Cardiac muscle cell (in vitro differentiated cells and primary cell): ENCODE measurements at places on chromosomes 7 and 10. TPM values are rescaled to one million over a fixed set of nuclear protein-coding genes. Genes with fewer than 3 reads are reported as not detected.

- no peak for DNase-seq
These were observed 109.2 kb downstream of the PIP4K2A start for GRCh38 chr10:22605168-22605567.

GRCh38 chr7:137731436-137731835 is 115.3 kb downstream of the DGKI start:
- DNase-seq: no peak

OR9A2 gene
- polyA plus RNA-seq: not detected in 2 replicates

GRCh38 chr10:34547291-34547690 is 267.8 kb downstream of the PARD3 start:
- DNase-seq: no peak

ORC5 gene
- polyA plus RNA-seq: 13.5 and 20.4 TPM in 2 replicates

DNA sequence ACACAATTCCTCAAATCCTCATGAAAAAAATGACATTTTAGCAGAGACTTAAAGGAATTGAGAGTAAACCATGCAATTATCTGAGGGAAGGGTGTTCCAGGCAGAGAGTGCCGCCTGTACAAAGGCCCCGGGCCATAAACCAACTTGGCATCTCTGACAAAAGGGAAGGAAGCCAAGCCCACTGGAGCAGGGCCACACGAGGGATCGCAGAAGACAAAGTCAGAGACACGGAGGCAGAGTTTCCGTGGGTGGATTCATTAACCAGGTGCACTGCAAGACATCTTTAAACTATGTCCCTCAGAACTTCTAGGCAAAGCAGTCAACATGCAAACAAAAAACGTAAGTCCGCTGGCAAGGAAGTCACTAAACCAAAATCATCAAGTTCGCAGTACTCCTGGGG is 92.0 kb downstream of the SFMBT2 start:
- DNase-seq: no peak

MEOX2 gene
- polyA plus RNA-seq: 0.34 and 0.52 TPM in 2 replicates

DNA sequence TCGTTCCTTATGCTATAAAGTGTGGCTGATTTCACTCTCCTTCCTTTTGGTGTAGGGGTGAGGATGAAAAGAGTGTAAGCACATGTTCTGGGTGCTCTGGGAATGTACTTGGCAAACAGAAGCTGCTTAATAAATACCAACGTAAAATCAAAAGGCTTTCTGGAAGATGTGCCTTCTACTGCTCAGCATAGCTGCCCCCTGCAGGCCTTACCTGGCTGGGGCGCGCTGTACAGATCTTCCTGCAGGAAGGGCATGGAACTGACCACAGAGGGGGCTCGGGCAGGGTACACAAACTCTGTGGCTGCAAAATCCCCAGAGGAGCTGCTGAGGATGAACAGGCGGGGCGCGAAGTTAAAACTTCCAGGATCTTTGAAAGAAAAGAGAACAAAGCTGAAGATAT is 169.4 kb downstream of the SVIL start:
- no peak for DNase-seq

DNA sequence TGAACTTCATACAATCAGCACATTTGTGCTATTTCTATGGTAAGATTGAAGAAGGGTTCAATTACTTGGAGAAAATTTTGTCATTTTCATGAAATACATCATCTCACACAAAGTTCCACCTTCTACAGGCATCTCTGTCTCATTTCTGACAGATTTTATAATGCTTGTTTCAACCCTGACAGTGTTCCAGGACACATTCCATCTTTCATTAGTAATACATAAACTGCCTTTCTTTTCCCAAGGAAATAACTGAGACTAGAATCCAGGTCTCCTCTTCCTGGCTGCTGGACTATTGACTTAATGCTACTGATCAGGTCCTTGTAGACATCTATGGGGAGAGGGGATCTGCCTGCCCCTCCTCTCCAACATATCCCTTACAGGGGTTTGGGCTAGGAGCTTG is 70.1 kb upstream of the PLPP4 start:
- no peak for DNase-seq

ECHDC3 gene
- polyA plus RNA-seq: 8.4 and 26.3 TPM in 2 replicates

- no peak for DNase-seq
These were observed 86.7 kb downstream of the KLF6 start for GRCh38 chr10:3698312-3698711.

STN1 gene
- 43.5 and 73.0 TPM in 2 replicates for polyA plus RNA-seq

DNA sequence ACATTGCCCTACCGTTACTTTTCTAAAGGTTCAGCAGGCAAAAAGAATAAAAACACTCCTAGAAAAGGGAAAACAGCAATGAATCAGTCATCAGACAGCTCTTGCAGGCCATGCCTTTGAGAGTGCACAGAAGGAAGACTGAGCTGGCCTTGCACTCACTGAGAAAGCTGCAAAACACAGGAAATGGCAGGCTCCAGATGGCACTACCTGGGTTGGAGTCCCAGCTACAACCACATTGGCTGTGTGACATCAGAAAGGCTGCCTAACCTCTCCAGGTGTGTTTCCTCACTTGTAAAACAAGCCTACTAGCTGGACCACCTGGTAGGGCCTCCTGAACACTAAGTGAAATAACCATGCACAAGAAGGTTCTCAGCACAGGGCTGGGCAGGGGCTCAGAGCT is 113.7 kb downstream of the SFMBT2 start:
- no peak for DNase-seq

GRCh38 chr7:33423646-33424020 is 294.3 kb downstream of the BBS9 start:
- DNase-seq: no peak

FANK1 gene
- 11.4 and 11.5 TPM in 2 replicates for polyA plus RNA-seq

- no peak for DNase-seq
These were observed 54.8 kb downstream of the MINDY3 start for GRCh38 chr10:15805395-15806058.

DNA sequence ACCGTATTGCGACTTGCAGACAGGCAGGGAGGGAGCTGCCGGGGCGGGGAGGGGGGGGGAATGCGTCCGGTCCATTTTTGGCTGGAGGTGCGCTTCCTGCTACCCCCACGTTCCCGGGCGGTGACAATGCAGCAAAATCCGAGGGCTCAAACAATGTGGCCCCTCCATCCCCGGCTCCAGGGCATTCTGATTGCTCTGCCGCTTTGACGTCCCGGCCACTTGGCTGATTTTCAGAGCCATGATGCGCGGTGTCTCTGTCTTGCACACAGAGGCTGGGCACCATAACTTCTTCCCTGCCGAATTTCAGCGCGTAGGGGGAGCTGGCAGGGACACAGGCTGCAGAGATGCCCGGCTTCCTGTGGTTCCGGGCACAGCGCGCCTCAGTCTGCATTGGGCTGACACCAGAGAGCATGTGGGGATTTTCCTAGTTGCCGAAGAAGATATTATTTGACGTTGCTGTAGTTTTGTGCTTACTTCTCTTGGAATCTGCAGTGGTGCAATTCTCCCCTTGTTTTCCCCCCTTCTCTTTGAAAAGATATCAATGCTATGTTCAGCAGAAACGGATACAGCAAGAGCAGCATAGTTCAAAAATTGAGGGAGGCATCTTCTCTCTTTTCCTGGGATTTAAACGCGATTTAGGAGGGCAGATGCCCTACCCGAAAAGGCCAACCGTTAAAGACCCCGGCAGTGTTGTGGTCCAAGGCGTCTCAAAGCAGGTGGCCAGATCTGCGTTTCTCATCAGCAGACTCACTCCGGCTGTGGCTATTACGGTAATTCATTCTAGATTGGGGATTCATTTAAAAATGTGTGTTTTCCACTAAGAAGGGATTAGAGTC is 1.4 kb downstream of the HECW1 start:
- no peak for DNase-seq

GRCh38 chr7:147539685-147540084 is 1050.9 kb upstream of the C7orf33 start:
- no peak for DNase-seq

NPTX2 gene
- polyA plus RNA-seq: 0.10 TPM in 1 of 2 replicates, not detected in the other

PRPS1L1 gene
- polyA plus RNA-seq: not detected in 2 replicates

DNA sequence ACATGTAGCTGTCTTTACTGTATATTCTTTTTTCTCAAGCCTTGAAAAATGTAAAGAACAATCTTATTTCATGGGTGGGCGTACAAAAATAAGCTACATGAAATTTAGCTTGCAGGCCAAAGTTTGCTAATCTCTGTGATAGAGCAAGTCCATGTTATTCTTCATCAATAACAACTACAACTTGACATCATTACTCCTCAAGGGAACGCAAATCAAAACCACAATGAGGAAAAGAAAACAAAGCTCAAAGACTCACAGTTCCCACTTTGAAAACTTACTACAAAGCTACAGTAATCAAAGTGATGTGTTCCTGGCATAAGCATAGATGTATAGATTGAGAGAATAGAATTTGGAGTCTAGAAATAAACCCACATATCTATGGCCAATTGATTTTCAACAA is 62.5 kb downstream of the GNA12 start:
- DNase-seq: no peak
